ENCODE measurements at places on chromosomes 4 and X.

- DNase-seq = peak; percentile 27
These were observed 9.0 kb upstream of the MAGEA8 start for GRCh38 chrX:149871940-149872339.

DNA sequence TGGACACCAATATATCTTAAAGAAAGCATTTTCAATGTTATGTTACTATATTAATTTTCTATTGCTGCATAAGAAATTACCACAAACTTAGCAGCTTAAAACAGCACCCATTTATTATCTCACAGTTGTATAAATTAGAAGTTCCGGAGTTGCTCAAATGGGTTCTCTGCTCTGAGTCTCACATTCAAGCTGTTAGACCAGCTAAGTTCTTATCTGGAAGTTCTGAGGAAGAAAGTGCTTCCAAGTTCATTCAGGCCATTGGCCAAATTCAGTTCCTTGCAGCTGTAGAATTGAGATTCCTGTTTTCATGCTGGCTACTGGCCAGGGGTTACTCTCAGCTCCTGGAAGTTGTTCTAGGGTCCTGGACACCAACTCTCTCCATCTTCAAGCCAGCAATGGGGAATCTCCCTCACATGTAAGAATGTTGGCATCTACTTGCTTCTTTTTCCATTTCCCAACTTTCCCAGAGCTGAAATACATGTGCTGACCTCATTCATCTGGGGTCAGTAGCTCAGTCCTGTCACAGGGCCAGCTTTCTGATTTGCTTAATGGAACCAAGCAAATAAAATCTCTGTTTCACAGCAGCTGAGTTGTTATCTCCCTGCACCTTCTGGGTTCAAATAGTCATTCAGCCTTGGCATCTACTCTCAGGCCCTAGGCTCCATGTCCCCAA lies 99.6 kb upstream of the INTU start:
- DNase-seq = no peak

DNA sequence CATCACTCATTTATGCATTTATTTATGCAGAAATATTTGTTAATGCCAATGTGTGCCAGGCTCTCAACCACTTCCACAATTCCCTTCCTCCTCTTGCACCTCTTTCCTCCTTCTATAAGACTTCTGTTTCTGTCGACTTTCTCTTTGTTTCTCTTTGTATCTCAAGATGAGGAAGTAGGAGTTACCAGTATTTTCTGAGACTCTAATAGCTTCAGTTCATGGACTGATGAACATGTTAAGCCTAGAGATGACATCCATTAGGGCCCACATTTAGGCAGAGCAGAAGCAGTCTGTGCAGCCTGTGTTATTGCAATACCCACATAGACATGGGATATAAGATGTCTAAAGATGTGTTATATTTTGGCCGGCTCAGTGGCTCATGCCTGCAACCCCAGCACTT lies 241.8 kb upstream of the SMIM31 start:
- no peak for DNase-seq

GRCh38 chr4:159460371-159460770 lies 357.5 kb downstream of the RAPGEF2 start:
- DNase-seq = no peak

GRCh38 chr4:85448906-85449890 lies 25.8 kb upstream of the ARHGAP24 start:
- no peak for DNase-seq

DNA sequence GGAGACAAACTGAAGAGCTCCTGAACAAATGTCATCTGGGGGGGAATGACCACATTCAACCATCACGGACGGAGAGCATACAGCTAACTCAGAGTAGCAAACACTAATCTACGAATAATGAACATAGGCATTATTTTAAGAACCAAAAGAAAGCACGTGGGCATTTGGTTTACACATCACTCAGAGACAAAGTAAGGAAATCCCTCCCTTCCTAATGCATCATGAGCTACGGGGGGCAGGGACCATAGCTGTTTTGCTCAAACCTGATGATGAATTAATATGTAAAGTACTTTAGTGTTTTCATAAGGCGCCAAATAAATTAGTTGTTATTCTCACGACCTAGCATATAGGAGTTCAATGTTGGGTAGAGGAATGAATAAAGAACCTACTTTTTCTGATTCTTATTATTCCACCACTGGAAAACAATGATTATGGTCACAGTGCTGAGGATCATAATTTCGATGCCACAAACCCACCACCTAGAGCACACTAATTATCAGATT lies 11.7 kb upstream of the TMEM156 start:
- no peak for DNase-seq

- DNase-seq = no peak
These were observed 161.7 kb upstream of the CXCL13 start for GRCh38 chr4:77443941-77444340.

DNA sequence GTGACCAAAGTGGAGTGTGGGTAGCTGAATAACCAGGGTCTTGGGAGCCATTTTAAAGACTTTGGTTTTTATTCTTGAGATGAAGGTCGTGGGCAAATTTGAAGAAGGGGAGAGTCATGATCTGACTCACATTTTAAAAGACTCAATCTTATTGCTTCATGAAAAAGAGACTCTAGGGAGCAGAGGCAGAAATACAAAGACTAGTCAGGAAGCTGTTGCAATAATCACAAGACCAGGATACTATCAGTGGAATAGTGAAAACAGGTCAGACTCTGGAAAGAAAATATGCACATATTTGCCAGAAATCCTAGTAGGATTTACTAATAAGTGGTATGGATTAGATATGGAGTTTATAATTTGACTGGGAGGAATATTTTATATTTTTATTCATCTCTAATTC lies 448.4 kb downstream of the RAPGEF2 start:
- DNase-seq = no peak

DNA sequence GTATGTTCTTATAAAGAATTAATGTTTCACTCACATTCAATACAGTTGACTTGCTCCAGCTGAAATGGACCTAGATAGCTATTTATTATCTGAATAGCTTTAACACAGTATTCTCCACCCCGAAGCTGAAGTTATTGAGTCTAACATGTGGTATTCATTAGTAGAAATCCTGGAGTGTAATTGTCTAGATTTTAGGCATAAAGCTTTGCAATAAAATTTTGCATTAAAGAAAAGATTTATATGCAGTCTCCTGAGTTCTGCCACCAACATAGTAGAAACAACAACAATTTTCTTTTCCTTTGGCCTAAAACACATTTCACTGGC lies 90.2 kb upstream of the DCLK2 start:
- no peak for DNase-seq
